Stimulated activated CD4-positive, alpha-beta T cell treated with anti-CD3 and anti-CD28 coated beads, Interleukin-15, amount 100 ng/mL, for 1 hour (primary cell): ENCODE measurements at places on chromosomes 11 and 22.

DNA sequence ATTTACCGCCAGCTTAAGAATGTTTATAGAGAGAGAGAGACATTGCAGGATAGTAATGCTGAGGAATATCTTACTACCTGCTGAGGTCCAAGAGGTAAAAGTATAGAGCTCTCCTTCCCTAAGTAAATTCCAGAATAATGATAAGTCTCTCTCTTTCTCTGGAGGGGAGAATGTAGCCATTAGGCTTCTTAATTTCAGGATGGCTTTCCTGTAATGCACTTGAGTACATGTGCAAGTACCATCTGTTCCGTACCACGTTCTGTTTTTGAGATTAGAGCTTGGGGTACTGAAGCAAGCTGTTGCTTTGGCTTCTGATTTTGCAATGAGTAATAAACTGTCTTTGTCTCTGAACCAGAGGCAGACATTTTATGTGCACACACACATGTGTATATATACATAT, 1314.0 kb downstream of the JRKL start:
- no peak for DNase-seq

DNA sequence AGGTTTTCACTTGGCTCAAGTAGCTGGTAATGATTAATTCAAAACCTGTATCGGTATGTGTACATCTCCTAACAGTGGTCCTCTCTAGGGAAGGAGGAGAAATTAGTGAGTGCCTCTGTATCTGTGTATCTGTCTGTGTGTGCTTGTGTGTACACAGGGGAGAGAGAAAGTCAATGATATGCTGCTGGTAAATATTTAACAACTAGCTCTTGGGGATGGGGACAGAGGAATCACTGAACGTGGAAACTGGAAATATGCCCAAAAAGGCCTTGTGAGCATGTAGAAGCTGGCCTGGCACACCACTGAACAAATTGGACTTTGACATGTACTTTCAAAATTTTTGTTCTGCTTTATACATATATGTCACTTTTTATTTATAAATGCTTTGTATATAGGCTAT, 214.0 kb upstream of the SYN3 start:
- no peak for DNase-seq

DNA sequence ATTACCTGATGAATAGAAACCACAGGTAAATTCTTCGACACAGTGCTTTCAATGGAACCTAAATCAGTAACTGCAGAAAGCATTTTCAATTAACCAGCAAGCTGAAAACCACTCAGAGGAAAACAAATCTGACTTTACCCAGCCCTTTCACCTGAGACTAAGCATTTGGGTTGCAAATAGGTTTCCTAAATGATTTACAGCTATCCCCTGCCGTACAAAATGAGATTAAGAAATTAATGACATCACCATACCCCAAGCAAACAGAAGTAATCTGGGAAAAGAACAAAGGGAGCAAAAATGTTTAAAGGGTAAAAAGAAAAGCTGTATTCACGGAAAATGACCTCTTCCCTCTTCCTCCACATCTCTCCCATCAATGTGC, 584 bp downstream of the NOX4 start:
- DNase-seq: no peak

- no peak for DNase-seq
Observed at GRCh38 chr11:125315079-125315740, 150.7 kb downstream of the PKNOX2 start.

DNA sequence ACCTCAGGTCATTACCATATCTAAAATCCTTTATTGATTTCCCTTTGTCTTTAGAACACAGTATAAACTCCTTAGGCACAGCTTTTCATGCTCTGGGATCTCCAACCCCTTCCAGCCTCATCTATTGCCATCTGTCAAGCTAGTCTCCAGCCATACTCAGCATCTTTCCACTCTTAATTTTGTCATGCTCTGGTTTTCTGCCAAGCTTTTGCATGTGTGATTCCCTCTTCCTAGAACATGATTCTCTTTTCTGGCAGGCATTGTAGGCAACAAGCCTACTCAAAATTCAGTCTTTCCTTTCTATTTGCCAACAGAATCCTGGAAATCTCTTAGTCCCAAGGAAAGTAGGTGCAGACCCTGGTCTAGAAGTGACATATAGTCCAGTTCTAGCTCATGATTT, 35.5 kb upstream of the SLC6A5 start:
- no peak for DNase-seq

DNA sequence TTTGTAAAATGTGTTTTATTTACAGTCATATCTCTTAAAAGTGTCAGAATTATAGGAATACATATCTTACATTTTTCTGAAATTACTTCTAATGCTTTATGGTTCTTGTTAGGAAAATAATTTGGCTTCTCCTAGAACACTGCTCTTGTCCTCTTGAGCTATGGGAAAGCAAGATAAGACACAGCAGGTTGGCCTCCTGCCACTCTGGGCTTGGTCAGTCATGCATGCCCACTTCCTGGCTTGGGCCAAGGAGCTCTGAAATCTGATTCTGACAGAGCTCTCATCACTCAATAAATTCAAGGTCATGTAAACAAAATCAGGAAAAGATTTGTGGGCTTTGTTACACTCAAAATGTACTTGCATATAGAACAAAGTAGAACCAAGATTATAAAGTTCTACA, 1036.0 kb downstream of the OPCML start:
- no peak for DNase-seq
